ENCODE measurements at places on chromosomes 4 and X. TPM values are rescaled to one million over a fixed set of nuclear protein-coding genes. Genes with fewer than 3 reads are reported as not detected.
A peak's percentile ranks its signal among the peaks of the same experiment; 100 is the strongest.

Gene IL21
- not detected for total RNA-seq

GRCh38 chr4:15855804-15856475 lies 77.8 kb downstream of the CD38 start:
- peak overlapping the region; percentile 75 for H3K27ac ChIP-seq
- H3K4me1 ChIP-seq = peaks cover 20% of the 10 kb centered on the region
- DNase-seq = no peak
- H3K4me3 ChIP-seq = no peak overlapping the region
- peaks cover 8% of the 10 kb centered on the region for H3K27me3 ChIP-seq

Gene MAGEA10
- total RNA-seq = not detected

DNA sequence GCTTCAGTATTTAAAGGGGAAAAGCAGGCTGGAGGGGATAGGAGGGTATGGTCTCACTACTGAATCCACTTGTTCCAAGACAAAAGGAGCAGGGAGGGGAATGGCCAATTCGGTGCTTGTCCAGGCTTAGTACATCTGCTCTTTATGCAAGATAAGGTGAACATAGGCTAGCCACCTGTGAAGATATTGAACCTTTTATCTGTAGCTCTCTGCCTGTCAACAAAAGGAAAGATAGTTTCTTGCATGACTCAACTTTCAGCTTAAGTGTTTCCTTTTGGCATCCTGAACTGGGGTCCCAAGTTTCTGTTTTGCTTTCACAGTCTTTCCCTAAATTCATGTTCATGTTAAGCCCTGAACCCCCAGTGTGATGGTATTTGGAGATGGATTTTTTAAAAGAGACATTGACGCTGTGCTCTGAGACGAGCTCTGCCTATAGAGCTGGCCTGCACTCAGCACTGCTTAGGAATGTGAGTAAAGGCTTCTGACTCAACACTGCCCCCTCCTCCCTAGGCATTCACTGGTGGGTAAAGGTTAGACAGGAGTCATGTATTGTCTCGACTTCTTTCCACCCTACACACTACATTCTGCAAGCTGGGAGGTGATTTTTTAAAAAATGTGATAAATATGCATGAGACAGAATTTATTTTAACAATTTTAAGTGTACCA lies 28.2 kb downstream of the FAM149A start:
- H3K36me3 ChIP-seq = no peaks in the 10 kb centered on the region
- peaks cover 6% of the 10 kb centered on the region for H3K27me3 ChIP-seq
- peaks cover 10% of the 10 kb centered on the region for H3K4me1 ChIP-seq
- H3K4me3 ChIP-seq = no peak overlapping the region

GRCh38 chr4:151876381-151876988 lies 115.7 kb upstream of the GATB start:
- H3K27ac ChIP-seq = no peak overlapping the region
- H3K36me3 ChIP-seq = no peaks in the 10 kb centered on the region
- no peak for DNase-seq

Gene S100G
- not detected for total RNA-seq

GRCh38 chr4:144374065-144374464 lies 233.5 kb upstream of the GYPA start:
- H3K36me3 ChIP-seq = peaks cover 3% of the 10 kb centered on the region
- no peak overlapping the region for H3K27ac ChIP-seq
- DNase-seq = no peak
- H3K4me3 ChIP-seq = no peak overlapping the region
- H3K4me1 ChIP-seq = peaks cover 7% of the 10 kb centered on the region

- H3K27ac ChIP-seq = no peak overlapping the region
- no peaks in the 10 kb centered on the region for H3K36me3 ChIP-seq
- H3K27me3 ChIP-seq = peaks cover 3% of the 10 kb centered on the region
- DNase-seq = no peak
- H3K4me3 ChIP-seq = no peak overlapping the region
Measured at GRCh38 chr4:169033660-169034059, 23.6 kb upstream of the CBR4 start.

DNA sequence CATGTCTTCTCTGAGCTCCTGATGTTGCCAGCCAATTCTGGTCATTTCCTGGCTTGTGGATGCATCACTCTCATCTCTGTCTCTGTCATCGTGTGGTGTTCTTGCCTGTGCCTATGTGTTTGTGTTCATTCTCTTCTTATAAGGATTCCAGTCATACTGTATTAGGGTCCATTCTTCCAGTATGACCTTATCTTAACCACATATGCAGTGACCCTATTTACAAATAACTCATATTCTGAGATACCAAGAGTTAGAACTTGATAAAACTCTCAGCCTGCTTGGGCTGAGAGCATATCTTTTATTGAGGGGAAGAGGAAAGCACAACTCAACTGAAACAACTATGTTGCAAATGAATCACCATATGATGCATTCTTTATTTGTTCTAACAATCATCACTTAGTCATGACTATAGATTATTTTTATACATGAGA lies 189.0 kb upstream of the ANXA10 start:
- no peak for DNase-seq
- peaks cover 10% of the 10 kb centered on the region for H3K4me1 ChIP-seq
- peak overlapping the region; percentile 52 for H3K27ac ChIP-seq
- H3K27me3 ChIP-seq = peaks cover 2% of the 10 kb centered on the region
- no peak overlapping the region for H3K4me3 ChIP-seq
- no peaks in the 10 kb centered on the region for H3K36me3 ChIP-seq

DNA sequence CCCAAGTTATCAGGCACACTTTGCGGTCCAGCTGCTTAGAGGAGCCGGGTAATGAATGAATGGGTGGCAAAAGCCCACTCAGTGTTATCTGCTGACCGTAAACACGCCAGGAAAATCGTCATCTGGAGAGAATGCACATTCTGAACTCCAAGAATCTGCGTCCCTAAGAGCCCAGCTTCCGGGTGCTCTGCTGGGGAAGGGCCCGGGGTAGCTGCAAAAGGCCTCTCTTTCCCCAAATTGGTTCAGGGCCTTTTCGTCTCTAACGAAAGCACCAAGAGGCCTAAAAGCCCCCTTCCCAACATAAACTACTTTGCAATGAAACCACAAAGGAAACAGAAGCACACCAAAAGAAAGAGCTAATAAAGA lies 1.6 kb upstream of the SFRP2 start:
- H3K27ac ChIP-seq = no peak overlapping the region
- no peak for DNase-seq
- peaks cover 6% of the 10 kb centered on the region for H3K36me3 ChIP-seq
- peaks cover 86% of the 10 kb centered on the region for H3K27me3 ChIP-seq

Gene PDGFRA
- total RNA-seq = 214 TPM

Gene NUP62CL
- total RNA-seq = not detected

DNA sequence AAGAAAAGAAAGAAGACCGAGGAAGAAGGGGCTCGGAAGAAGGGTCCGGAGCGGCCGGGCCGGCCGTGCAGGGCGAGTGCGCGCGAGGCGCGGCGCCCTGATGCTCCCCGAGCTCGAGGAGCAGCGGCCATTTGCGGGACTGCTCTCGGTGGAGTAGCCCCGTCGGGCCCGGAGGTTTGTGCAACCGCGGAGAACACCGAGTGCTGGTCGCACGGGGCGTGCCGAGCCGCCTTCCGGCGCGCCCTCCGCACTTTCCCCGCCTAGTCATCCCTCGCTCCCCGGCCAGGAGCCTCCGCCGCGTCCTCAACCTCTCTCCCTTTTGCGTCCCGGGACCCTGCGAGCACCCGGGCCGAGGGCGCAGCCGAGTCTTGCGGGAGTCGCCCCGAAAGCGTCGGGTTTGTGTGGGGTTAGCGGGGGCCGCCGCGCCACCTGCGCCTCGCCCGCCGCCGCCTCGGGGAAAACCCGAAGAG lies 127.4 kb downstream of the LAS1L start:
- H3K4me1 ChIP-seq = no peaks in the 10 kb centered on the region
- no peak overlapping the region for H3K4me3 ChIP-seq
- H3K36me3 ChIP-seq = no peaks in the 10 kb centered on the region
- no peak overlapping the region for H3K27ac ChIP-seq
- no peaks in the 10 kb centered on the region for H3K27me3 ChIP-seq

DNA sequence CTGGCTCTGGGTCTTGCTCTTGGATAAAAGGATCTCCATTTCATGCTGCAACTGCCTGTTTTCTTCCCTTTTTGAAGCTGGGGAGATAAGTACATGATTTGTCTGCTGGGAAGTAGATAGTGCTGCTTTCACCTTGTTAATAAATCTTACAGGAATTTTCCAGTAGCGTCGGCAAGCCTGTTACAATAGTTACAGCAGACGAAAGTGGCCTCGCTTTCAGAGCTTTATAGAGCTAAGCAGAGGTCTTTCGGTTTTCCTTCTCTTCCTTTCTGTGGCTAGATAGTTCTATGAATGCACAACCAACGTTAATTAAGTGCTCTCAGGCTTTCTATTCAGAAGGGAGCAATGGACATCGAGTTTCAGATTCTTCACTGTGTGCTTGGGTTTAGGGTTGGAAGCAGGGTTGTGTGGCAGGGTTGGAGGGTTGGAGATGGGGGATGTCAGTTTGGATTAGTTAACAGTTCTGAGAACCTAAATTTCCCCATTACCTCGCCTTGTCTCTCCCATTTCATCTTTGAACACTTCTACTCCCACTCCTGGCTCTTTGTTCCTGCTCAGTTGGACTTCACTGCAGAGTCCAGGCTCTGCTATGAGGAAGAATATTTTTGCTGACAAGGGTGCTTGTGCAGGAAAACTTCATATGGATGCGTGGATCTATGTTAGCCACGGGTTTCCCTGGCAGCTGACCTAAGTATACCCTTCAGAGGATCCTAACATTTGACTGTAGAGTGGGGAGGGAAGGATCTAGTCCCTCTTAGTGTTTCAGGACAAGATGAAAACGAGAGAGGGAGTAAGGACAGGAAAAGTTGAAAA lies 237.9 kb downstream of the ARHGAP10 start:
- H3K4me3 ChIP-seq = no peak overlapping the region
- no peak for DNase-seq

GRCh38 chr4:60709061-60709460 lies 491.1 kb upstream of the ADGRL3 start:
- H3K27me3 ChIP-seq = no peaks in the 10 kb centered on the region
- no peak overlapping the region for H3K27ac ChIP-seq
- no peaks in the 10 kb centered on the region for H3K36me3 ChIP-seq

Gene OCIAD2
- 8.7 TPM for total RNA-seq

Data from osteocyte (in vitro differentiated cells).